ENCODE measurements at places on chromosomes 1 and 21. TPM values are rescaled to one million over a fixed set of nuclear protein-coding genes. Genes with fewer than 3 reads are reported as not detected.
A peak's percentile ranks its signal among the peaks of the same experiment; 100 is the strongest.

The ZMYND12 gene
- 2.7 TPM for total RNA-seq

DNA sequence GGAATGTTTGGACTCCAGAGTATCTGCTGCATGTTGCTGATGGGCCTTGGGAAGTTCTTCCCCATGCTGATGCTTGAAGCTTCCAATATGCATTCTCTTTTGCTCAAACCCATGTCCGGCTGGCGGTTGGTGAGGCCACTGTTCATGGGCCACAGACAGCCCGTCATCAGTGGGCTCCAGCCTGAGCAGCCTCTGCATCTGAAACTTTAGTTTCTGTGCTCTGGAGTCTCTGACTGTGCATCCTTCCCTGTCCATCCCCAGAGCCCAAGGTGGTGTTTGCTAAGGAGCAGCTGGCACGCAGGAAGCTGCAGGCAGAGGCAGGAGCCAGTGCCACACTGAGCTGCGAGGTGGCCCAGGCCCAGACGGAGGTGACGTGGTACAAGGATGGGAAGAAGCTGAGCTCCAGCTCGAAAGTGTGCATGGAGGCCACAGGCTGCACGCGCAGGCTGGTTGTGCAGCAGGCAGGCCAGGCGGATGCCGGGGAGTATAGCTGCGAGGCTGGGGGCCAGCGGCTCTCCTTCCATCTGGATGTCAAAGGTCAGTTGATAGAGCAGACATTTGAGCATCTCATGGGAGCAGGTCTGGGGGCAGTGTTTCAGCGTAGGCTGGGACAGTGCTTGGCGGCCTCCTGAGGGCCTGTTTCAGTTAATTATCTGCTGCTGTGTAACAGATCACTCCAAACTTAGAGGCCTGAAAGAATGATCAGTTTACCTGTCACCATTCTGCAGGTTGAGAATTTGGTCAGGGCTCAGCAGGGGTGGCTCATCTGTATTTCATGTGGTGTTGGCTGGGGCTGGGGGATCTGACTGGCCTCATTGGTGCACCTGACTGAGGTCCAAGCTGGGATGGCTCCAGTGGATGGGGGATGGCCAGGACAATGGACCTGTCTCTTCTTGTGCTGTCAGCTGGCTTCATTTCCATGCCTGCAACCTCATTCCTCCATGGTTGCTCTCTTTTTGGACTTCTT lies 16.6 kb downstream of the OBSCN start:
- no peak for DNase-seq
- peaks cover 90% of the 10 kb centered on the region for H3K4me1 ChIP-seq
- peak overlapping the region; percentile 11 for H3K4me3 ChIP-seq
- H3K27me3 ChIP-seq: no peaks in the 10 kb centered on the region
- peaks cover 100% of the 10 kb centered on the region for H3K36me3 ChIP-seq
- peak overlapping the region; percentile 77 for H3K27ac ChIP-seq

GRCh38 chr1:1761504-1762376 lies 16.5 kb downstream of the NADK start:
- H3K27me3 ChIP-seq: no peaks in the 10 kb centered on the region
- peaks cover 18% of the 10 kb centered on the region for H3K4me1 ChIP-seq
- no peak overlapping the region for H3K4me3 ChIP-seq
- no peak for DNase-seq
- peaks cover 63% of the 10 kb centered on the region for H3K36me3 ChIP-seq
- H3K27ac ChIP-seq: no peak overlapping the region

- H3K27me3 ChIP-seq: no peaks in the 10 kb centered on the region
- H3K4me1 ChIP-seq: no peaks in the 10 kb centered on the region
- no peak for DNase-seq
These were observed 1287.4 kb upstream of the B3GALT2 start for GRCh38 chr1:194473766-194474165.

DNA sequence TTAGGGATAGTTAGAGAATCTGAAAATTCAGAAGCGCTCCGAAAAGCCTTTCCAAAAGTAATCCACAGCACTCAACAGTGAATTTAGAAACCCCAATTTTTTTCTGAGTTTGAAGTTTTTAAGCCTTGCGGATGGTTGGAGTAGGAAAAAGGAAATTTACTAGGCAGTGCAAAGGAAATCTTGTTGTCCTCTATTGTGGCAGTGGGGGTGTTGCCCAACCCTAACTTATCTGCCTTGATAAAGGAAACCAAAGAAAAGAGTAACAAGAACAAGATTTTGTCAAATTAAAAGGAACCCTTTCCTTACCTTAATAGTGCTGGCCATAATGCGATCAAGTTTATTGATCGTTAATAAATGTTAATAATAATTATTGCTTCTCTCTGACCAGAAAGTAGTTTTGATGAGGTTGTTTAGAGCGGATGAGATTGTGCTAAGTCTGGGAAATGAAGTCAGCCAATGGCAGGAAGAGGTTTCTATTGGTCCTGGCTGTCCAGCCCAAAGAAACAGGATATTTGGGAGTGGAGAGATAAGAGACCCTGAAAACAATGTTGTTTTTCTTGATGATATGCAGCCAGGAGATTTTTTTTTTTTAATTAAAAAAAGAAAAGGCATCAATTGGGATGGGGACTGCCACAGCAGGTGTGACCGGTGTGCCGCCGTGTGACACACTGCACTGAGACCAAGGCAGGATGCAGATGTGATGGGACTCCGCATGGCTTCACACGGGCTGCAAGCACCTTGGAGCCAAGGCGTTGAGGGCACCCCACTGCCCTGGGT lies at the start of gene ERG:
Gene ERG (minus strand): TSS at position 421 of the 777 bp plus-strand sequence. CDS start 97 bp downstream, at position 324.
- peak within 1 kb of the TSS; percentile 60 for H3K4me3 ChIP-seq
- H3K4me1 ChIP-seq: no peaks in the 10 kb centered on the region
- H3K27ac ChIP-seq: peak within 1 kb of the TSS; percentile 49
- no peaks in the 10 kb centered on the region for H3K36me3 ChIP-seq
- H3K27me3 ChIP-seq: peaks cover 2% of the 10 kb centered on the region

- H3K27me3 ChIP-seq: no peaks in the 10 kb centered on the region
- DNase-seq: no peak
- H3K4me1 ChIP-seq: no peaks in the 10 kb centered on the region
- H3K4me3 ChIP-seq: no peak overlapping the region
- no peak overlapping the region for H3K27ac ChIP-seq
These were observed 75.7 kb upstream of the RAB4A start for GRCh38 chr1:229195246-229195645.

The TCEANC2 gene
- 10.4 TPM for total RNA-seq

Measured in psoas muscle (tissue), 8 donors.